ENCODE measurements at places on chromosomes 4 and X.

- no peak for DNase-seq
Measured at GRCh38 chr4:159768016-159768415, 665.1 kb downstream of the RAPGEF2 start.

GRCh38 chr4:141121768-141122454 is 11.4 kb downstream of the RNF150 start:
- DNase-seq: peak; percentile 27

- no peak for DNase-seq
Measured at GRCh38 chr4:65656008-65656407, 14.3 kb downstream of the EPHA5 start.

DNA sequence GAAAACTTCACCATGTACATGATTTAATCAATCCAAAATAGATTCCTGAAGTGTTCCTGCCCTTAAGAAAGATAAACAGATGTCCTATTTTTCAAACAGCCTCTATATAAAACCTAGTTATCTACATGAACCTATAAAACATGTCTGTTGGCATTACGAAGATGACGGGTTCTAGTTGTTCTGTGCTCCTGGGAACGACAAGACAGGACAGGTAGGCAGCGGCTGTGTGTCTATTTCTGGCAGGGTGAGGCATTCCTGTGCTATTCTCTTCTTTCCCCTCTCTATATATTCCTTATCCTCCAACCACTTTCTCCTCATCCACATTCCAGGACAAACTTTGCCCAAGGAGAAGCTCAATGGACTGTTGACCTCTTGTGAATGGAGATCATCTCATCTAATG is 6.1 kb downstream of the FAT1 start:
- DNase-seq: no peak

DNA sequence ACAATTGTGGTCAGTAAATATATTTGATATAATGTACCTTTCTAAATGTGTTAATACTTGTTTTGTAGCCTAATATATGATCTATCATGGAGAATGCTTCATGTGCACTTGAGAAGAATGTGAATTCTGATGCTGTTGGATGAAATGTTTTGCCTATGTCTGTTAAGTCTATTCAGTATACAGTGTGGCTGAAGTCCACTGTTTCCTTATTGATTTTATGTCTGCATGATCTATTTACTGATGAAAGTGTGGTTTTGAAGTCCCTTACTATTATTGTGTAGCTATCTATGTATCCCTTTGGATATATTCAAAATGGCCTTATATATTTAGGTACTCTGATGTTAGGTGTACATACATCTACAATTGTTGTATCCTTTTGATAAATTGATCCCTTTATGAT is 515.8 kb upstream of the EPHA5 start:
- DNase-seq: no peak

DNA sequence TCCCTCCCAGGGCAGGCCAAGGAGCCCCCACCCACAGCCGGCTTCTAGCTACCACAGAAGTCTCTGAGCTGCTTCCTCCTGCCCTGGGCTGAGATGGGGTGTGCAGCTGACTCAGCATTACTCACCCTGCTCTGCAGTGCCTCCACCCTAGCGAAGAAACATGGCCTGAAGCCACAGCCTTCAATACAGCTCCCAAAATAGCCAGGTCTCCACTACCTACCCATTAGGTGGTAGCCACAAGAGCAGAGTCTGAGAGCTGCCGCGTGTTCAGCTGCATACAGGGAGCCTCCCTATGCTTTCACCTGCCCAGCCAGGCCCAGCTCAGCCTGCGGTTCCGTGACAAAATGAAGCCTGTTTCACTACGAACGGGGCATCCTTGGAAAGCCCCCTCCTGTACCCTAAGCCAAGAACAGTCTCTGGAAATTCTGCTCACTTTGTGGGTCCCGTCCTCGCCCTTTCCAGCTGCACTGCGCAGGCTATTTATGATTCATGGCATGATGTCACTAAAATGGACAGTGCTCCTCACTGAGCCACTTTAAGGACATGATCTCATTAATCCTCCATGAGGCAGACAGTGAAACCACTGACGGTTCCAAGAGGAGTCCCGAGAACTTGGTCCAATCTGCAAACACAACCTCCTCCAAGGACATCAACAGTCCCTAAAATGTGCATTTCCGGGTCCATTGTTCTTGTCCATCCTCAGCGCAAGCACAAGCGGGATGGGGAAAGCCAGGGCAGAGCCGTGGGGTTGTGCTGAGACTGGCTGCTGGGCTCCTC is 20.2 kb downstream of the WDR1 start:
- peak; percentile 96 for DNase-seq

DNA sequence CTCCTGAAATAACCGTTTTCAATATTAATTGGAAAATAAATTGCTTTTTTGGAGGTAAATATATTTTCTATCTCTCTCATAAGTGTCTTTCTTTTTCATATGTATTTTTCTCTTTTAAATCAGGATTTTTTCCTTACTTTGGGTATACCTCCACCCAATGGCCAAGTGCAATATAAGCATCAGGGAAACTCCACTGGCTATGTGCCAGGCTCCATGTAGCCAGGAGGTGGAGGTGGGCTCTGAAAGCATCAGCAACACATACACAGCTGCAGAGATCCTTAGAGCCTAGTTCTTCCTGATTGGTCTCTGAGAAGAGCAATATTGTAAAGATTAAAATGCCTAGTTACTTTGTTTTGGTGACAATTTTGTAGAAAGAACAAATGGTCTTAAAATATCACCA is 3.4 kb downstream of the GABRA2 start:
- DNase-seq: no peak

DNA sequence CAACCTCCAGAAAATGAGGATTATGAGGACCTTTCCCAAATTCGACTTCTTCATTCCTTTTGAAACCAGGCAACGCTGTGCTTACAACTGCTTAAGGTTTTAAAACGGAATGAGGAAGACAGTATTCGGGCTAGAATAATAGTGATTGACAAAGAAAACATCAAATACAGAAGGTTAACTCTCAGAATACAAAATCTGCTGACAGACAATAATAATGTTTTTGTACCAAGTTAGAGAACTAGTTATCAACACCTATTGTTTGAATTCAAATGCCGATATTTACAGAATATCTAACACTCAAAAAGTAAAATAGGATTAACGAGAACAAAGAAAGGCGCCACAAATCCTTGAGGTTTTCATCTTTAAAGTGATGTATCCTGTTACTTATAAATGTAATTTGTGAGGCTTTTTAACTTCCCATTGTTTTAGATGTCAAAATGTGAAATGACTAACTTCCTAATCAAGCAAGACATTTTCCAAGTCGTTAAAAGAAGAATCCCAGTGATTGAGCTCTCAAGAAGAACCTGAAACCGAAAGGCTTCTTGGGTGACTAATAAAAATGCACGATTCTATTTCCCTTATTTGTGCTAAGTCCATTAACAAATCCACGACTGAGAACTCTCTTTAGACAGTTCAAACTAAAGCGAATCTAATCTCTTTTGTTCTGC is 118.3 kb downstream of the SORBS2 start:
- DNase-seq: no peak

DNA sequence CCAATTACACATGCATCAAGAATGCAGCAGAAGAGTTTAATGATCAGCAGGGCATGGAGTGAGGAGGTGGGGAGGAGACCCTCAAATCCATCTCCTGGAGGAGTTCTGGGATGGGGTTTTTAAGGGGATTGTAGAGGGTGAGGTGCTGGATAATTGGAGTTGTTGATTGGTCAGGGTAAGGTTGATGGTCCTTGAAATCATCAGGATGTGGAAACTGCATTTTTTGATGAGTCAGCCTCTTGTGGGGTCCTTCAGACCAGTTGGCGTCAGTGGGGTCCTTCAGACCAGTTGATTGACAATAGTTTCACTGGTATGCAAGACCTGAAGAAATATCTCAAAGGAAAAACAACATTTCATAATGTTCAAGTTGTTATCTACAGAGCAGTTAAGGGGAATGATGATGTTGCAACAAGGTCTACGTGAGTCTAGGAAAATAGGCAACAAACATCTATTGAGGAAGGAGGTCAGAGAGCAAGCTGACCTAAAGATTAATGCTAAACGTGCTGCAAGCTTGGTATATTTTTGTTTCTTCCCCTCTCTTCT is 88.3 kb downstream of the NRK start:
- no peak for DNase-seq

DNA sequence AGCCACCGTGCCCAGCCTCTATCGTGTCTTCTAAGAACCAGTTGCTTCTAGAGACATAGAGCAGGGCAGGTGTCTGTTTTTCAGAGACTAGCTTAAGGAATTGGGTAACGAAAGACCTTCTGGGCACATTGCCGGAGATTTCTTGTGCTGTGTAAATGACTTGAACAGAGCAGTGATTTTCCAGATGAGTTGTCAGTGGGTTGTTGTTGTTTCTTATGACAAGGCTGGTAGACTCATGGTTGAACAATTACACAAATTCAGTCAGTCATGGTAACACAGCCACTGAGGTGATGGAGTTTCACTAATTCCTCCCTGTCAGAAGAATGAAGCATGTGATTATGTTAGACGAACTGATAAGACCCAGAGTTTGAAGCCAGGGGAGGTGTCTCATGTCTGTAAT is 20.5 kb upstream of the DDX3X start:
- DNase-seq: no peak

DNA sequence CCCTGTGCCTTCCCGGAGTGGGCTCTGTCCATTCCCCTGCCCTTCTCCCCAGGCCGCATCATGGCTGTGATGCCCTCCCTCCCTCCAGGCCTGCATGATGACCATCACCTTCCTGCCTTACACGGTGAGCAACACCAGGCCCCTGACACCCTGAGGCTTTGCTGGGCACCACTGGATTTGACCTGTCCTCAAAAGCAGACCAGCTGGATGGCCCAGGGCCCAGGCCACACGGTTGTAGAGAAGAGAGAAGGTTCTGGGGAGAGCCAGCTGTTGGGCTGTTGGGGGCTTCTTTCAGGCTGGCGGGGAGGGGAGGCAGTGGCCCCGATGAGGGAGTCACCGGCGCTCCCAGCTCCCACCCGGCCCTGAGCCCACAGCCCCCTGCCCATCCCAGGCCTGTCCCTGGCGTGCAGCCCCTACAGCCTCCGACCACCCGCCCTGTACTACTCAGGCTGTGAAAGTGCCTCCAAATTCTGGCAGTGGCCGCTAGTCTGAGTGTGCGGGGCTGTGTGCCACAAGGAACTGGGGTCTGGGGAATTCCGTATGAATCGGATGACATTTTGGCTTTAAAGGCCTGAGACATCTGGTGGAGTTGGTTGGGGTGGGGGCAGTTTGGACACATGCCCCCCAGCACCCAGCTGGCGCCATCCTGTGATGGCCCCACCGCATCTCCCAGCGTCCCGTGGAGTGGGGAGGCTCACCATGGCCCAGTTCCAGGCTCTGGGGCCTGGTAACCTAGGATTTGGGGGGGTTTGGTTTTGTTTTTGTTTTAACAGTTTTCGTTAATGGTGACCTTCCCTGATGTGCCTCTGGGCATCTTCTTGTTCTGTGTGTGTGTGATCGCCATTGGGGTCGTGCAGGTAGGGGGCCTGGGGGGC is 19.6 kb downstream of the TMEM175 start:
- no peak for DNase-seq

DNA sequence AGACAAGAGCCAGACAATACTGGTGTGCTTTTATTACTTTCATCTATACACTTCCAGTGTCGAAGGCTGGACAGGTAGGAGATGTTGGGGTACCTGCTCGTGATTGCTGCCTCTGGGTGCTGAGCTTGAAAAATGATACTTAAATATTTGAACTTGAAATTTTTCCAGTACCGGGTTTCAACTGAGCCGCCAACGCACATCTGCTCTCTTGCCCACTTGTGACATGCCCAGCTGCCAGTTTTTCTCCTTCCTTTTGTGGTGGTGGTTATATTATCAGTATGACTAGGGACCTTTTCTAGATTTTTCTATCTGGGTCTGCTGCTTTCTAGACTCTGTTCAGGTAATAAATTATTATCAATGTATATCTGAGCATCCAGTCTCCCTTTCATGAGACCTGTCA is 3.4 kb downstream of the OGT start:
- no peak for DNase-seq

- DNase-seq: no peak
Measured at GRCh38 chr4:174316954-174317353, 33.2 kb downstream of the CEP44 start.

DNA sequence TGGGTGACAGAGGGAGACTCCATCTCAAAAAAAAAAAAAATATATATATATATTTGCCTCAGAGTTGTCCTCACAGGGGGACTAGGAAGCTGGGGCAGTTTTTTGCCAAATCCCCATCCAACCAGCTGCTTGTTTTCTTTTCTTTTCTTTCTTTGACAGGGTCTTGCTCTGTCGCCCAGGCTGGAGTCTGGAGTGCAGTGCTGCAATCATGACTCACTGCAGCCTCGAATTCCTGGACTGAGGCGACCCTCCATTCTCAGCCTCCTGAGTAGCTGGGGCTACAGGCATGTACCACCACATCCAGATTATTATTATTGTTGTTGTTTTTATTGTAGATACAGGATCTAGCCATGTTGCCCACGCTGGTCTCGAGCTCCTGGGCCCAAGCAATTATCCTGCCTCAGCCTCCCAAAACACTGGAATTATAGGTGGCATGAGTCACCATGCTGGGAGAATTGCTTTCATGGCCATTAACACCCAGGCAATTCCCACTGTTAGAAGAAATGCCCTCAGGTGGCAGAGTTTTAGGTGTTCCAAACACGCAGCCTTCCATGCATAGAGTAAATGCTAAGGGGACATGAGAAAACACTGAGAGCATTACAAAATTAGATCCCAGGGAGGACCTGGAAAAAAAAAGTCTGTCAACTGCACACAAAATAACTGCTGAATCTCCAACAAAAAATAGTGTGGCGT is 98.0 kb downstream of the ARHGAP6 start:
- no peak for DNase-seq

- DNase-seq: peak; percentile 35
Measured at GRCh38 chrX:78124307-78124706, 15.1 kb downstream of the TAF9B start.

GRCh38 chrX:11355259-11355909 is 62.2 kb downstream of the AMELX start:
- DNase-seq: no peak

GRCh38 chr4:125244848-125245450 is 69.8 kb upstream of the FAT4 start:
- DNase-seq: peak; percentile 8

GRCh38 chr4:60201052-60201673 is 999.0 kb upstream of the ADGRL3 start:
- DNase-seq: peak; percentile 70

GRCh38 chr4:105147016-105147552 is 408 bp downstream of the TET2 start:
- DNase-seq: no peak
